ENCODE measurements at places on chromosomes 7 and 10.

DNA sequence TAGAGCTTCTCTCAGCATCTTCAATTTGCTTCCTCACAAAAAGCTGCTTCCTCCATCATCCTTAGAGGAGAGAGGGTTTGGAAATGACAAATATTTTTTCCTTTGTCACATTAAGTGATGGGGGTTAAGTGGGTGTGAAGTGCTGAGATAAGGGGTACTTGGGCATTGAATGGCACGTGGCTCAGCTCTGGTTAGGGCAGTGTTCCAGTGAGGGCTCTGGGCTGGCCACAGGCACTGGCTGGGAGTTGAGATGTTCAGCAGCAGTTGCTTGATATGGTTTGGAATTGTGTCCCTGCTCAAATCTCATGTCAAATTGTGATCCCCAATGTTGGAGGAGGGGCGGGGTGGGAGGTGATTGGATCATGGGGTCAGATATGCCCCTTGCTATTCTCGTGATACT lies 33.7 kb upstream of the CHCHD3 start:
- no peak for DNase-seq

DNA sequence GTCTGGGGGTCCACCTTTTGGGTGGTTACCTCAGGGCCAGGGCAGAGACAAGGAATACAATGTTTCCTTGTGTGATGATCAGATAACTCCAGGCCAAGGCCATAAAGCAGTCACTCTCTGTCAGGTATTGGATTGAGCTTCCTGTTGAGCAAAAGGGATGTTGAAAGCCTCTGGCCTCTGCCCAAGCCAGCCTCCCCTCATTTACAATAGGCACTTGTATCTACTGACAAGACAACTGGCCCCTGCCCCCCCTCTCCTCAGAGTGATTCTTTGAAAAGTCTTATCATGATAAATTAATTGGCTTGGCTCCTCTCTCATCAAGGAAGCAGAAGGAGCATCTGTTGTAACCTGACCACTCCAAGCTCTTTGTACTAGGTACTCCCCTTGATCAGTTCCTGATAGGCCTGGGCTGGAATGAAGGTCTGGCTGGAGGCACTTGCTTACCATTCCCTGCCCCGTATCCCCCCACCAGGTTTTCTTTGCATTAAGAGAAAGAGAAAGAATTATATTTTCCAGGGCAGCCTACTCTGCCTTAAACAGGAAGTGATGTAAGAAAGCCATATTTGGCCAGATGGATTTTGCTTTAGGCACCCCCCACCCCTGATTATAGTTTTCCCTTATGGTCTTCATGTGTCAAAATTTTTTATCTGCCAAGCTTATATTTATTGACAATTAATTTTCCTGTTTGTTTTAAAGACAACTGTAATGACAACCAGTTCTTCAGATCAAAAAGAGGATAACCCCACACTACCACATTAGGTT lies 42.1 kb upstream of the HPS1 start:
- DNase-seq: no peak

DNA sequence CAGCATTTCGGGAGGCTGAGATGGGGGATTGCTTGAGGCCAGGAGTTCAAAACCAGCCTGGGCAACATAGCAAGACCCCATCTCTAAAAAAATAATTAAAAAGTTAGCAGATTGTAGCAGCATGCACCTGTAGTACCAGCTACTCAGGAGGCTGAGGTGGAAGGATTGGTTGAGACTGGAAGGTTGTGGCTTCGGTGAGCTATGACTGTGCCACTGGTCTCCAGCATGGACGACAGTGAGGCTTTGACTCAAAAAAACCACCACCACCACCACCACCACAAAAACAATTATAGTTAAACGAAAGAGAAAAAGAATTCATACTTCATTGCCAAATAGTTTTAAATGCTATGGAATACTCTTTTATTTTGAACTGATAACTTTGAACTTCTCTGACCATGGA lies 63.4 kb downstream of the VTI1A start:
- DNase-seq: no peak

DNA sequence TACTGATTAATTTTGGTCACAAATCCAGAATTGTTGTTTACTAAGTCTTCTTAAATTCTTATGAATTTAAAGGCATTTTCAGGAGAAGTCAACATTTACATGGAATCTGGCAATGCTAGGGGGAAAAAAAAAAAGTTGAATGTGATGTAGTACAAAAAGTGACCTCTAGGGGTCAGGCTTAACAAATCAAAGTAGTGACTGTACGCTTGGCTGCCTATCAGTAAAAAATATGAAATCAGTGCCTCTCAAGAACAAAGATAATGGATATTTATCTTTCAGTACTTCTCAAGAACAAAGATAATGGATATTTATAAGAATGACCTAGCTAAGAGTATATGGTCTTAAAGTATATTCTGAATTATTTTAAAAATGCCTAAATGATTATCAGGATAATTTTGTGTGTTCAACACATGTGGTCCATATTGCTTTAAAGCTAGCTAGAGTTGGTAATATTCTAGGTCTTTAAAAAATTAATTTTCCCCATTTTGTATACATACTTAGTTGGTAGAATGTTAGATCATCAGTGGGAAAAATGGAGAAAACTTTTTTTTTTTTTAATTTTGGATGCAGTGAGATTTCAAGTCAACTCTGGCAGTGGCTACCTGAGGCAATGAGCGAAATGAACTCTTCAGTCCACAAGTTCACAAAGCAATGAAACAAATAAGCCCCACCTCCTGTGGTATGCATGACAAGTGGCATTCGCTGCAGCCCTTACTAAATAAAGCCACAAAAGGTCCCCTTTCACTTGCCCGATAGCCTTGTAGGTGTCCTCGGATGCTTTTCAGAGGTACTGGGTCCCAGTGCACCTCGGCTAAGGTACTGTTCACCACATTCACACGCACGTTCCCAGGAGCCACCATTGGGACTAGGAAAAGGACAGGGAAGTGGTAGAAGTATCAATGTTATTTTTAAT lies 51.2 kb upstream of the LAMB4 start:
- DNase-seq: no peak

GRCh38 chr10:7291487-7292270 lies 119.2 kb downstream of the SFMBT2 start:
- no peak for DNase-seq
